ENCODE measurements at places on chromosomes 6 and 20.

DNA sequence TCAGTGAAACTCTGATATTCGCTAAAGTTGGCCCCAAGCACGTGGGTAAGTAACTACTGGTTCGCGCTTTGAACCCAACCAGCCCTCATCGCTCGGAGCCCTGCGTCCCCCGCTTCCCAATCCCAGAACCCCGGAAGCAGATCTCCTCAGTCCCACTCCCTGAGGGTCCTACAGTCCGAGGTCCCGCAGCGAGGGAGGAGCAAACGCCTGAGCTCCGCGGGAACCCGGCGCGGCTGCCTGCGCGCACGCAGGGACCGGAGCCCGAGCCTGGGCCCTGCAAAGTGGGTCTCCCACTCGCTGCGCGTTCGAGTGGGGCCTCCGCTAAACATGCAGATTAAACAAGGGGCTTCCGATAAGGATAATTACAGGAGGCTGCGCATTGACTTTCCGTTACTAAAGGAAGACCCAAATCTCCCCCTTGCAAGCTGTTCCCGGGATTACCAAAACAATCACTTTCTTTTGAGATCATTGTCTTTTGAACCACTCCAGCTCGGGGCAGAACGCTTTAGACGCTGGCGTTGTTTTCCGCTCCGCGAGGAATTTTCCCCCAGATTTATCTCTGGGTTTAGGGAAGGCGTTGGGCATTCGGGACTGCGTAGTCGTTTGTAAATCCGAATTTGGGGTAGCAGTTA lies 1.3 kb upstream of the VSX1 start:
- no peak for DNase-seq

DNA sequence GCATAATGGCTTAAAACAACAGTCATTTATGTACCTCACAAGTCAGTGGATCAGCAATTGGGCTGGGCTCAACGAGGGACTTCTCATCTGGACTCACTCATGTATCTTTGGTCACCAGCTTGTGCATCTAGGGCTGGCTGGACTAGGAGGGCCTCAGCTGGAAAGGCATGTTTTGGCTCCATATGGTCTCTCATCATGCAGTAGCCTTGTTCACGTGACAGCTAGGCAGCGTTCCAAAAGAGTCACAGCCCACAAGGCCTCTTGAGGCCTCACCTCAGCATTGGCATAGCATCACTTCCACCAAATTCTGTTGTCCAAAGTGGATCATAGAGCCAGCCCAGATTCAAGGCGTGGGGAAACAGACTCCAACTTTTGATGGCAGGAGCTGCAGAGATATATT lies 110.1 kb downstream of the MAFB start:
- no peak for DNase-seq

- DNase-seq, result no peak
These were observed 86.3 kb downstream of the SOX4 start for GRCh38 chr6:21679761-21680265.

GRCh38 chr20:46913329-46914044 lies 18.8 kb downstream of the EYA2 start:
- no peak for DNase-seq

DNA sequence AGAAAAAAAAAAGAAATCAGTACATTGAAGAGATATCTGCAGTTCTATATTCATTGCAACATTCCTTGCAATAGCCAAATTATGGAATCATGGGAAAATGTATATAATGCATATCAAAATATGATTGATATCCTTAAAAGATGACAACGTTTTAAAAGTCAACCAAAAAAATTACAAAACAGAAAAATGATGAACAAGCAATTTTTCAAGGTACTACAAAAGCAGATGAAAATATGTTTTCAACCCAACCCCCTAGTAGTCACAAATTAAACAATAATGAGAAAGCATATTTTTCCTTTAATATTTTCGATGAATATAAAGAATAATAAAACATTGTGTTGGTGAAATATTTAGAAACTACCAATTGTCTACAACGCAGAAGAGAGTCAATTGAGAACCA lies 497.6 kb downstream of the MEI4 start:
- DNase-seq, result no peak

- DNase-seq, result no peak
These were observed 17.0 kb downstream of the PCK1 start for GRCh38 chr20:57577679-57578475.

GRCh38 chr20:17061715-17062114 lies 165.1 kb upstream of the PCSK2 start:
- DNase-seq, result no peak

DNA sequence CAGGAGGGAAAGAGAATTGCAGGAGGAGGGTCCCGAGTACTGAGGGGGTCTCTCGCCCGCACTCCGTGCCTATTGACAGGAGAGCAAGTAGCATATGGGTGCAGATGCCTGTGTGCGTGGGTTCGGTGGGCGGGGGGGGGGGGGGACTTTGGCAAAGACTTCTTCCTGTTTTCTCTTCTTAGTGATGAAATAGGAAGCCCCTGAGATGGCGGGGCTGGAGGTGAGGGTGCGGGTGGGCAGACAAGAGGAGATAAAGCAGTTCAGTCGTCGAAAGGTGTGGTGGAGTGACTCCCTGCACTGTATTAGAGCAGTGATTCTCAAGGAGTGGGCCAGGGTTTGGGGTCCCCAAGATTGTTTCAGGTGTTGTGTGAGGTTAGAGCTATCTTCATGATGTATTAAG lies 3.7 kb downstream of the NAA20 start:
- no peak for DNase-seq

DNA sequence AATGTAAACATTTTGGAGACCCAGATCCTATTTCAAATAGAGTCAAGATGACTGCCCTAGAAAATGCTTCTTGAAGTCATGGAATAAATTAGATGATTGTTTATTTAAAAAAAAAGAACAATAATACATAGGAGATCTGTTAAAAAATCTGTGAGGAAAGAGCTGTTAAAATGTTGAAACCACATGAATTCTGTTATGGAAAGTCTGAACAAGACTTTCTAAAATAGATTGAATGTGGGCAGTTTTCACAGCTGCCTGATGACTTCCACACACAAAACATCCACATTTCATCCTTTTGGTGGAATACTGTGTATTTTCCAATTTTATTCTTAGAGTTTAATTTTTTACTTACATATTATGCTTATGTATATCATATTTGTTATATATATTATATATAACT lies 186.1 kb downstream of the LAMA2 start:
- DNase-seq, result no peak

GRCh38 chr6:82980086-82980485 lies 85.6 kb downstream of the UBE3D start:
- DNase-seq, result no peak

DNA sequence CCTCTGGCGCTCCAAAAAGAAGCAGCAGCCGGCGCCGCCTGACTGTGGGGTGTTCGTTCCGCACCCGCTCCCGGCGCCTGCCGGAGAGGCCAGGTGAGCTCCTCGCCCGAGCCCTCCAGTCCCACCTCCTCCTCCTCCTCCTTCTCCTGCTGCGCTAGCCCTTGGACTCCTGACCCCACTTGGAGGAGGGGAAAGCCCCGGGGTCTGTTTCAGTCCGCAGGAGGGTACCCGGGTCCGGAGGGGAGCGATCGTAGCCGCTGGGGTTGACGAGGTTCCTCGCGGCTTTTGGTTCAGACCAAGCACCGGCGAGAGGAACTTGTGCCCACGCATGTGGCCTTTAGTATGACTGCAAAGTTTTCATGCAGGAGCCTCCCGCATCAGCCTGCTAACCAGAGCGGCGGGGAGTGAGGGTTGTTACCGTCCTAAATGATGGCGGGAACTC lies 493 bp downstream of the CRYBG1 start:
- no peak for DNase-seq

DNA sequence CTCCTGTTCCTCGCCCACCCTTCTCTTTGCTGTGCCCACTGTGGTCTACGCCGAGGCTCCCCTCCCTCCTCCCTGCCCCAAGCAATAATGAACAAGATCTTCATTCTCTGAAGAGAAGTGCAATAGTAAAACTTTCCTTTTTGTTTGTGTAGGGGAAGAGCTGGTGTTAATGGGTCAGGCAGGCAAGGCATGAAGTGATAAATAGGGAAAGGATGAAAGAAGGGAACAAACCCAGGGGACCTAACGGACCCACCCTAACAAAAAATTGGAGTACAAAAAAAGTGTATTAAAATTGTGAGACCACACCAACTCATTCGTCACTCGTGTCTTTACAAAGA lies 66.9 kb downstream of the ZBTB2 start:
- DNase-seq, result no peak

DNA sequence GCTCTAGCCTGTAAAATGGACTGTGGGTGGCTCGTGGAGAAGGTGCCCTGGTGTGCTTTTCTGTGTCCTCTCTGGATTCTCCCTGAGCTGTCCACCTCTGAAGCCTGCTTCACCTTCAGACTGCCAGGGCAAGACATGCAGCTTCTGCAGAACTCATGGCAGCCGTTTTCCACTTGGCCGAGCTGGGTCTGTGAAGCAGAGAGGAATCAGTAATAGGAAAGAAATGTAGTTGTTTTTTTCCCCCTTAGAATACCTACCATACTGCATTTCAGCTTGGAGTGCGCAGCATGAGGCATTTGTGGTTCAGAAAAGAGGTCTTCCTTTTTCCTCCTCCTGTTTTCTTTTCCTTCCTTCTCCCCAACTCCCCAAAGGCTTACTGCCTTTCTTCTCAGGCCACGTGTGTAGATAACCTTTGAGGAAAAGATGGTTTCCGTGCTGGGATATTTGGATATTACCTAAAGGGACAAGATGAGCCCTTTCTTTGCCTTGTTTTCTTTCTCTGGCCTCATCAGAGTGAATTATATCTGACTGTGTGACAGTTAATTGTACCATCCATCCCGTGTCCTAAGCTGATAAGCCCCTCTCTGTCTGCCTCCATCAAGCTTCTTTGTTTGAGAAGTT lies 39.4 kb downstream of the RREB1 start:
- DNase-seq, result no peak

DNA sequence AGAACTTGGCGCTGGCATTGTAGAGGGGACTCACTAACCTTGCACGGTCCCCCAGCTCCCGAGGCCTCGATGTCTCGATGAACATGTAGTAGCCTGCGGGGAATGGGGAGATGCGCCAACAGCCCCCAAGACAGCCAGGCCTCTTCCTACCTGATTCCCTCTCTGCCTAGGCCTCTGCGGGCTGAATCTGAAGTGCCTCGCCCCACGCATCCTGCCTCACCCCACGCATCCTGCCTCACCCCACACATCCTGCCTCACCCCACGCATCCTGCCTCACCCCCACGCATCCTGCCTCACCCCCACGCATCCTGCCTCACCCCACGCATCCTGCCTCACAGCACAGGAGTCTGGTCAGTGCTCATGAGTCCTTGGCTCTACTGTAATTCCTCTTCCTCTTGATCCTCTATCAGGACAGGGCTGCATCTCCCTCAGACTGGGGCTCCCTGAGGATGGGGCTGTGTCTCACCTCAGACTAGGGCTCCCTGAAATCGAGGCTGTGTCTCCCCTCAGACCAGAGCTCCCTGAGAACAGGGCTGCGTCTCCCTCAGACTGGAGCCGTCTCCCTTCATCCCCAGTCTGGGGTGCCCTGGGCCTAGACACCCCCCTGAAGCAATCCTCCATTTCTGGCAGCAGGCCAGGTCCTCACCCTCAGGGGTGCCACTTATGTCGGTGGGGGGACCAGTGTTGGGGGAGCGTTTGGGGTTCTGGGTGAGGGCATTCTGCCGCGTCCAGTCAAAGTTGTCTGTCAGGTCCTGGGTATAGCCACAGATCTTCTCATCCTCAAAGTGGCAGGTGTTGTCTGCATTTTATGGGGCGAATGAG lies 53.6 kb downstream of the MDGA1 start:
- DNase-seq, result no peak

DNA sequence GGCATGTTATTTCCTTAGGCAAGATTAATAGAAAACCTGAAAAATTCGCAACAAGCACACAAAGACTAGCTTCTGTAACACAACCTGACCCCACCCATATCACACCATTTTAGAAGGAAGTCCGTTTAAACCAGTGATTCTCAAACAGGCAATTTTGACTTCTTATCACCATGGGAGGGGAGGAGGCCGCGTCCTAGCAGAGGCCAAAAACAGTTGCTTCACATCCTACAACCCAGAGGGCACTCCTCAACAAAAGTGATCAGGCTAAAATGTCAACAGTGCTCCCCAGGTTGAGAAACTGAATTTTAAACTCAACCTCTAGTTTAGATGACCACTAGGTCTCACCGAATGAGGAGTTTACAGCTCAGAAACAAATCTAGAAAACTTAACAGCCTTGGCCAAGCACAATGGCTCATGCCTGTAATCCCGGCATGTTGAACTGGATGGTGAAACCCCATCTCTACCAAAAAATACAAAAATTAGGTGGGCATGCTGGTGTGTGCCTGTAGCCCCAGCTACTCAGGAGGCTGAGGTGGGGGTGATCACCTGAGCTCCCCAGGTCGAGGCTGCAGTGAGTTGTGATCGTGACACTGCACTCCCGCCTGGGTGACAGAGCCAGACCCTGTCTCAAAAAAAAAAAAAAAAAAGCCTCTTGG lies 3.4 kb downstream of the SNX5 start:
- DNase-seq, result no peak

GRCh38 chr6:53441761-53442160 lies 93.0 kb upstream of the ELOVL5 start:
- DNase-seq, result no peak

DNA sequence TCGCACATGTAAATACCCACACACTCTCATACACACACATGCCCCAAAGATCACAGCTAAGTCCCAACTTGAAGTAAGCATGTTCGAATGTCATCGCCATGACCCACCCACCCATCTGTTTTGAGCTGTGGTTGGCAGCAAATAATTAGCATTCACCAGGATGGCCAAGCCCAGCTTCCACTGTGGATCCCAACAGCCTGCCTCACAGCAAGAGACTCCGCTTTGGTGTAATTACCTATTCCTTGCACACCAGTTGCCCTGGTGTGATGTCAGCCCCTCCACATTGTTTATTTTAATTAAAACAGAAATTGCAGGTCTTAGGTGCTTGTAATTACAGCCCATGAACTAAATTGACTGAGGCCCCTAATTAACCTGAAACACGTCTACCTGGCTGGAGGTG lies 81.1 kb downstream of the MAFB start:
- no peak for DNase-seq

DNA sequence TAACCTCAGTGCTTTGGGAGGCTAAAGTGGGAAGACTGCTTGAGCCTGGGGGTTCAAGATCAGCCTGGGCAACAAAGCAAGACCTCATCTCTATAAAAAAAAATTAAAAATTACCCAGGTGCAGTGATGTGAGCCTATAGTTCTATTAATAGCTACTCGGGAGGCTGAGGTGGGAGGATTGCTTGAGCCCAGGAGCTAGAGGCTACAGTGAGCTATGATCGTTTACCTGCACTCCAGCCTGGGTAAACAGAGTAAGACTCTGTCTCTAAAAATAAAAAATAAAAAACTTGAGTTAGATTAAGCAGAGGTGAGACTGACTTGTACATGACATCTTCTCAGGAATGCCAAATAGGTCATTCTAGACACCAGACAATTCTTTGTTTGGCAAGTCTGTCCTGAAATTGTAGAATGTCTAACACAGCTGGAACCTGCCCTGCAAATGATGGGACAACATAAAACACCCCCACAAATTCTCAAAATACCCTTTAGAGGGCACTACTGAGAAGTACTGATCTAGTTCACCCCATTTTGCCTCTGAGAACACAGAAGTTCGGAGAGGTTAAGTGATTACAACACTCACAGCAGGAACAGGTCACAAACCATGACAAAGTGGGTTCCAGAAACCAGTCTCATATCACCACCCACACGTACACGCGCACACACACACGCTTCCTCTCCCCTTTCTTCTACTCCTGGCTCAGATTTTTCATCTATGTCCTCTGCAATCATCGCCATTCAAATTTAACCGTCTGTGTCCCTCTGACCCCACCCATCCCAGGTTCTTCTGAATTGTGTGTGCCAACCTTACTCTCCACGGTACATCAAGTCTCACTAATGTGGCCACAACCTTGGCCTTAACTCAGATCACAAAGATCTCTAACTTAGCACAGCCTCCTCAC lies 38.3 kb downstream of the ARHGAP18 start:
- DNase-seq, result no peak
